ENCODE measurements at places on chromosomes 3 and 15.
A peak's percentile ranks its signal among the peaks of the same experiment; 100 is the strongest.

- DNase-seq, result no peak
Measured at GRCh38 chr3:197399486-197399885, 101.1 kb upstream of the DLG1 start.

DNA sequence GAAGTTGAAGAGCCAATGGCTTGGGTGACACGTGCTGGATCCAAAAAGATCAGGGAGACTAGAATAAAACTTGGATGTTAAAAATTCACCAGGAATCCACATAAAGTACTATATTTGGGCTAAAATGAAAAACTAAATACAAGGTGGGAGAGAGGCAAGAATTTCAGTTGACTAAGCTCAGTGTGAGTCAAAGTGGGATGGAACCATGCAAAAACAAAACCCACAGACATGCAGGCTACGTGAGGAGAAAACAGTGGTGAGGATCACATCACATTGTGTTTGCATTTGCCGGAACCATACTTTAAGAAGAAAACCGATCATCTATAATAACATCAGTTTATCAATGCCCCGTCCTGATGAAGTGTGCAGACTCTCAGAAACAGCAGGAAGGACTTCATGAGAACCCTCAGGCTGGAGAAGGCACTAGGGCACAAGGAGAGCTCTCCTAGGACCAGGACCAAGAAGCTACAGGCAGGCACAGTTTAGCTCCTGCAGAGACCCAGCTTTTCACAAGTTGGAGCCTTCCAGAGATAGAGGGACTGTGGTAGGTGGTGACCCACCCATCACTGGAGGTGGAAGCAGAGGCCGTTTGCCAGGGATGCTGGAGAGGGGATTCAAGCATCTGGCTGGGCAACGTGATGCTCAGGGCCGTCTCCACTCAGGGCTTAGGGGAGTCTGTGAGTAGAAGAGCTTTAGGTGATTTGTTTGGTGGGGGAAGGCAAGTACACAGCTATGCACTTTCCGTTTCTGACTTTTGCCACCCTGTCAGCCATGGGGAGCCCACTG is 29.0 kb upstream of the NR2E3 start:
- no peak for DNase-seq

- no peak for DNase-seq
Measured at GRCh38 chr15:77836121-77836692, 203.5 kb upstream of the LINGO1 start.

DNA sequence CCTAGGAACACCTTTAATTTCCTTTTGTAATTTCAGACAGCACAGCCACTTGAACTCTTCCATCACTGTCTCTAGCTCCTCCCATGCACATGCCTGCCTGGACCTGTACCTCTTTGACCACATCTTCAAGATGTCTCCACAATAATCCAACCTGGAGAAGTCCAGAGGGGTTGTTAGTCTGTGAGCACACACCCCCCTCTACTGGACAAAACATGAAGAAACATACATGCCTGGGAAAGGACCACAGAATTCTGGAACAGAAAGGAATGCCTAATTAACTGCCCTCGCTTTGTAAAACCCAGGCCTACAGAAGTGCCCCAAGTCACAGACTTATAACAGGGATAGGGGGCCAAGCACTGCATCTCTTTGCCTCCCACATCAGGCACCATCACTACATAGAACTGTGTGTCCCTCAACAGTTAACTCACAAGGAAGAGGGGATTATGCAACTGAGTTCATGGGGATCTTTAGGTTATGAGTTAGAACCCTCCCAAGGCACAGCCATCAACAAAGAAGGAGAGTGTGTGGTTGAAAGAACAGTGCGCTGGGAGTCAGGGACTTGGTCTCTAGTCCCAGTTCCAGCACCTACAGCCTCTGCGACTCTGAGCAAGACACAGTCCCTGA is 61.7 kb downstream of the FMN1 start:
- no peak for DNase-seq

GRCh38 chr3:50417637-50418033 is 58.3 kb upstream of the TMEM115 start:
- no peak for DNase-seq

- no peak for DNase-seq
Measured at GRCh38 chr3:149589332-149589731, 68.5 kb downstream of the WWTR1 start.

- peak; percentile 13 for DNase-seq
Measured at GRCh38 chr3:57397175-57398026, 104.9 kb upstream of the ASB14 start.

- no peak for DNase-seq
Measured at GRCh38 chr3:9080163-9080562, 116.9 kb upstream of the RAD18 start.

DNA sequence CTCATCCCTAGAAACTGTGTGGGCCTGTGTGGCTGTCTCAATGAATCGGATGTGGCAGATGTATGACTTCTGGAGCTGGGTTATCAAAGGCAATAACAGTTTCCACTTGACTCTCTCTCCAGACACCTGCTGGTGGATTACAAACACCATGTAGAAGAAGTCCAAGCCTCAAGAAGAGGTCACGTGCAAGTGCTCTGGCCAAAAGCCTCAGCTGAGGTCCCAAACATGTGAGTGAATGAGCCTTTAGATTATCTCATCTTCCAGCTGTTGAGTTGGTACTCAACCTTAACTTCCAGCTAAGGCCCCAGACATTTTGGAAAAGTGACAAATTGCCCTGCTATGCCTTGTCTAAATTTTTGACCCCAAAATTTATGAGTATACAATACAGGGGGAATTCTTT is 42.7 kb upstream of the IL12A start:
- no peak for DNase-seq

GRCh38 chr3:142209655-142210054 is 15.7 kb downstream of the GK5 start:
- DNase-seq, result no peak

GRCh38 chr15:65212097-65212496 is 824 bp upstream of the CILP start:
- no peak for DNase-seq

DNA sequence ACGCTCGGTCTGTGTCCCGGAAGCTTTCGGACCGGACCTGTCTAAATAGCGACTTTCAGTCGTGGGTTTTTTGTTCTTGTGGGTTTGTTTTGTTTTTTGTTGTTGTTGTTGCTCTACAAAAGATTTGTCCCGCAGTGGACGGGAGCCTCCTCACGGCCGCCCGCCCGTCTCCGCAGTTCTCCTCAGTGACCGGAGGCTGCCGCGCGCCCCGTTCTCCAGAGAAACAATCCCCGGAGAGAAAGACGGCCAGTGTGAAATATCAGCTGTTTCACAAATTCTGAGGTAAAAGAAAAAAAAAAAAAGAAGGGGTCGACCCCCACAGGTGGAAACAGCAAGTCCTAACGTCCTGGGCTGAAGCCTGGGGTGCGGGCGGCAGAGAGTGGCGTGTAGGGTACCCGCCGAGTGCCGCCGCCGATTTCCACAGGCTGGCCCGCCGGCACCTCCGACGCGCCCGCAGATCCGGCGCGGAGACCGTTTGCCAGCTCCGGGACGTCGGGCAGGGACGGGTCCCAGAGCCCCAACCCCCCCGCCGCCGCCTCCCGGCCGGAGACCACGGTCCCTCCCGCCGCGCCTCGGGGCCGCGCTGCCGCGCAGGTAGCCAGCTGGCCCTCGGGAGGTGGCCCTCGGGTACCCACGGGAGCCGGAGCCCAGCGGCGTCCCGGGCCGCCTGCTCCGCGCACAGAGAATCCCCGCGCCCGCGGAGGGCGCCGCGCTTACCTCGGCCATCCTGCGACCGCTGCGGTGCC is 478 bp downstream of the BNC1 start:
- no peak for DNase-seq

GRCh38 chr15:88036154-88036839 is 220.2 kb downstream of the NTRK3 start:
- DNase-seq, result no peak

- no peak for DNase-seq
Measured at GRCh38 chr15:36024031-36024688, 478.2 kb upstream of the DPH6 start.

DNA sequence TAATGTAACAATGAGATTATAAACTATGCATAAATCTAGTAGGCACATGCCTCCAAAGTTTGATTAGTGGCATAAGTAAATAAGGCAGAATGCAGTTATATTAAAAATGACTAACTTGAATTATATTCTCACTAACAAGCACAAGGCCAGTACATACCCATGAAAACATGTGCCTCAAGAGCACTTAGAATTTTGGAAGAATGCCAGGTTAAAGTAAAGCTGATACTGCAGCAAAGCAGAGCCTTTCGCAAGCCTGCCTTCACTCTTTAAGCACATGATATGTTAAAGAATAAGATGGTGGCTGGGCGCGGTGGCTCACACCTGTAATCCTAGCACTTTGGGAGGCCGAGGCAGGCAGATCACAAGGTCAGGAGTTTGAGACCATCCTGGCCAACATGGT is 49.0 kb downstream of the KBTBD12 start:
- no peak for DNase-seq

DNA sequence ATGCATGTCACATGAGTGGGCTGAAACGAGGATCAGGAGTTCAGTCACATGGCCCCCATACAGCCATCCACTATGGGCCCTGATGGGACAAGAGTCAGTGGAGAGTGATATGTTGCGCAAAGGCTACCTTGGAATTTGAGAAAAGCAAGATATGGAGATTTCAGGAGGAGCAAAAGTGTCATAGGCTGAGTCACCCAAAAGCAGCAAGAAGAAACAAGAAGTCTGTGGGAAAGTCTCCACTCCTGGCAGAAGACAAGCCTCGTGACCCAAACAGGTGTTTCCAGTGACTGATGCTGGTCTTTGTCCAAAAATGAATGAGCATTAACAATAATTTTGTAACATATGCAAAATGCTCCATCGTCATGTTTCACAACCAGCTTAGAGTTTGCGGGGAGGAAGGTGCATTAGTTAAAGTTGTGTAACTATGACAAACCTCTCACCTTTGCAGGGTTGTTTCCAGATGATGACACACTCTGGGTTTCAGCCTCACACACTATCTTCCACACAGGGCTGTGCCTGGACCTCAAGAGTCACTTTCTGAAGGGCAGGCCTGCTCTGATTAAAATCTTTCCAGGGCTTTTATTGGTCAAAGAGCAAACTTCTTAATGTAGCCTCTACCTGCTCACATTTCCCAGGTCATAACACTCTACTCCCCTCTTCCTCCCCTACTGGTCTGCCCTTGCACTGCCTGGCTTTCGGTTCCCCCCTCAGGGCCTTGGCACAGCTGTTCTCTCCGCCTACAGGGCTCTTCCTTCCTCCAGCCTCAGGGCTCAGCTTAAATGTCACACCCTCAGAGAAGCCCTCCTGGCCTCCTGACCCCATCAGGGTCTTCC is 3.9 kb upstream of the DNASE1L3 start:
- no peak for DNase-seq

GRCh38 chr3:188077160-188077799 is 76.7 kb upstream of the LPP start:
- DNase-seq, result no peak

GRCh38 chr15:42087926-42088800 is 6.2 kb downstream of the PLA2G4D start:
- DNase-seq, result no peak

DNA sequence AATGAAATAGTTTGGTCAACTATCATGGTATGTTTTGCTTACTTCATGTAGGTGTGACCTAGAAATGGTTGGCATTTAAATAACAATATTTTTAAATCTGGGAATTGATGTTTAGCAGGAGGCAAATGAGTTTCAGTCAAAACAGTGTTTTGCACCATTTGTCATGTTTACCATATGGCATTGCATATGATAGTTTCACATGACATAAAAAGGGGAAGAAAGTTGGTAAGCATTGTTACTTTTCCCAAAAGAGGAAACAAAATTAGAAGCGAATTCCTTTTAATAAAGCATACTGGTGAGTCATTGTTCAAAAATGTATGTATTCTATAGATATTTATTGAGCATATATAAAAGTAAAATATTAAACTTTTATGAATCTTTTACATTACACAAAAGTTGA is 2.3 kb downstream of the RNF13 start:
- no peak for DNase-seq

DNA sequence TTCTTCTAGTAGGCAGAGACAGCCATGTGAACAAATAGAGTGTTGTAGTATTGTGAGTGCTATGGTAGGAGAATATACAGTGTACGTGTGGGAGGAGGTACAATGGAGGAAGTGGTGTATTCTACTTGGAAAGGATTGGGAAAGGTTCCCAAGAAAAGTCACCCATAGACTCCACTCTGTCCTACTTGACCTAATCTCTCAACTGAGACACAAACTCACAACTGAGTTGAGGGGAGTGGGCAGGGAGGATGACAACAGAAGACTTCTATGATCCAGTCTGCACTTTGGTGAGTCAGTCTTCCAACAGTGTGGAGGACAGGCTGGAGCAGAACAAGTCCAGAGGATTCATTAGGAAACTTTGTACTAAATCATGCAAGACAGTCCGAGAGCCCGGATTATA is 28.8 kb upstream of the AQP9 start:
- DNase-seq, result no peak

- no peak for DNase-seq
Measured at GRCh38 chr15:48361685-48362084, 30.5 kb downstream of the DUT start.

GRCh38 chr3:53939086-53939582 is 47.5 kb upstream of the SELENOK start:
- no peak for DNase-seq

- no peak for DNase-seq
Measured at GRCh38 chr3:8865697-8866096, 96.3 kb upstream of the OXTR start.

DNA sequence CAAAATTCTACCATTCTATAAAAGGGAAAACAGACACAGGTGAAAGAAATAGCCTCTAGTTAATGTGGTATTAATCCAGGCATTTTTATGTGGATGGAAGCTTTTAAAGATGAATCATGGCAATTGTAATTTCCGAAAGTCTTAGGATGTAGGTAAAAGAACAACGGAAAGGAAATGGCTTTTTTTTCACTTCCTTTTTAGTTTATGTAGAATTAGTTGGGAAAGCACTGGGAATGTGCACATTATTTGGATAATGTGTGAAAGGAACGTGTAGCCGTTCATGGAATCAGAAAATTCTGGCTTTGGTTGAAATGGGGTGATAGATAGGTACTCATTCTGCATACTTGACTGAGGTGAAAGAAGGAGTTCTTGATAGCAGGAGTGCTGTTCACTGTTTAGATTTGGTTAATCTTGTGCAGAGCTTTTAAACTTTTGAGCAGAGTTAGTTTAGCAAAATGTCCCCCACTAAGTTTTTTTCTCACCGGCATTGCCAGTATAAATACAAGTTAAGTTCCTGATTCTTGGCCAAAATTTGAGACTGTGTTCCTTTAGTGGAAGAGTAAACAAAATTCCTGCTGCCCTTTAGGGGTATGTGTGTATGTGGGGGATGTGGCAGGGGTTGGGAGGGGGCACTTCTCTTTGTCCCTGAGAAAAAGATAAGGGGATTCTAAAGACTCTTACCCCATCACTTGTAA is 20.2 kb upstream of the UTS2B start:
- DNase-seq, result no peak

All from stimulated activated CD4-positive, alpha-beta T cell treated with anti-CD3 and anti-CD28 coated beads, Interleukin-15, amount 100 ng/mL, for 1 hour (primary cell).